Fibroblast of pulmonary artery (primary cell): ENCODE measurements at places on chromosomes 1 and 21.
A peak's percentile ranks its signal among the peaks of the same experiment; 100 is the strongest.

GRCh38 chr21:41899426-41900202, 20.5 kb upstream of the PRDM15 start:
- no peak for DNase-seq

DNA sequence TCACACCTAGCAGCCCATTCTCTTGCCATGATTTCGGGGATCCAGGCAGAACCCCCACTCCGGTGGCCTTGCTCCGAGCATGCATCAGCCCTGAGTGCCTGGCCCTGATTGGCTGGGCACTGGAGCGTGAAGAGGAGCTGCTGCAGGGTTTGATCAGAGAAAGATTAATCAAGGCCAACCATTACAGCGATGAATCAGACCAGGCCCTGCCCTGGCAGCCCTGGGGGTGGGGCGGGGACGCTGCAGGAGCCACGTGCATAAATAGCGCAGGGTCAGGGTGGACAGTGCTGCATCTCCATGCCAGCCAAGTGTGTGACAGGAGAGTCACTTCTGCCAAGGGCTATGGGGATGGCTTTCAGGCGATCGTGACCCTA, 3.4 kb upstream of the FAM131C start:
- no peak for DNase-seq

DNA sequence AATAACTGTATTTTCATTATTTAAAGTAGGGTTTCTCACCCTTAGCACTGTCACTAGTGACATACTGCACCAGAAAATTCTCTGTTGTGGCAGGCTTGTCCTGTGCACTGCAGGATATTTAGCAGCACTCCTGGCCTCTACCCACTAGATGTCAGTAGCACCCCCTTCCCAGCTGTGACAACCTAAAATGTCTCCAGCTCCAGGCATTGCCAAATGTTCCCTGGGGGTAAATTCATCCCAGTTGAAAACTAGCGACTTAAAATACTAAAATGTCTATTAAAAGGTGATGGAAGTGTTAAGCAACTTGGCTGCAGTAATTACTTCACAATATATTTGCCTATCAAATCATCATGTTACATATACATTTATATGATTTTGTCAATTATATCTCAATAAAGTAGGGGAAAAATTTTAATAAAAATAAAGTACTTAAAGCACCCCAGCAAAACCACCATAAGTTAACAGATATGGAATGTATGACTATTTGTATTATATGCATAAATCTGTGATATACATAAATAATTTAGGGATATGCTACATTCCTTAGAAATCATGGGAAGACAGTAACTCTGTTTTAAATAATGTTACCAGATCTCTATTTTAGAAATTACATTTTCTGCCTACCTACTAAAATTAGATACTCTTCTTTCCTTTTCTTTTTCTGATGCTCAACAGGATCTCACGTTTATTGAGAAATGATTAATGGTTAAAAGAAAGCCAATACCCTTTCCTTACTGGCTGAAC, 74.6 kb downstream of the ARID4B start:
- peak; percentile 83 for DNase-seq

DNA sequence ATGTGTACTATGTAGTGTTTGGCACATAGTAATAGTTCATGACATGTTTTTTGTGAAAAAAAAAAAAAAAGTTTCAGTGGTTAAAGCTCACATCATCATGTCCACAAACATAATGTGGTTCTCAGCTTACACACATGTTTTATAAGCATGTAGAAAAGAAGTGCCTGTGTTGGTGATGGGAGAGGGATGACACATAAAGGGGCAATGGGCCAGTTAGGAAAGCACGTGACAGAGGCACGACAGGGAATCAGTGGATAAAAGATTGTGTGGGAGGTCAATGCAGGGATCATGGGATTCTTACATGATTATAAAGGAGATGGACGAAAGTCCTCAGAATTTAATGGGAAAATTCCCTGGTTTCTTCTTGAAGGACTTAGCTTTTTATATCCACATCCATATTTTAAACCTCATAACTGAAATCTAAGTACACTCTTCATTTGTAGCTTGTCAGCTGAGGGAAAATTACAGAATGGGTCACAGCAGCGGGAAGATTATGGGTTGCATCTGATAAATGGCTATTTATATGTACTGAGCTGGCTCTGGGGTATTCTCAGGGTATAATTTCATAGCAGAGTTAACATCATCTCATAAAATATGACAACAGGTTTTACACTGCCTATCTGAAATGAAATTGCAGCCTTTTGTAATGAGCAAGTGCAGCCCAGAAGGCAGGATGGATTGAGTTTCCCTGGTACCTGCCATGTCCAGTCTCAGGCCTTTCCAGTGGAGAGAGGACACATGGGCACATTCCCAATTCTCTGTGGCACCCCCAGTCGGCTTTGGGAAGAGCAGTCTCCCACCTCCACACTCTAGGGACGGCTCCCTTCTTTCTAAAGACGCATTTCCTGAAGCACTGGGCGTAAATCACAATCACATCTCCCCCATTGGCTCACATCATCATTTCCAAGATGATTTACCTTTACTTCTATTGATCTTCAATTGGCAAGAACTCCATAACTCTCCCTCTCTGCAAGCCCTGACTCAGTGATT, 42.3 kb upstream of the NHLH2 start:
- DNase-seq, result peak; percentile 3

- DNase-seq, result peak; percentile 10
Observed at GRCh38 chr1:53685272-53686051, 53.5 kb downstream of the GLIS1 start.

DNA sequence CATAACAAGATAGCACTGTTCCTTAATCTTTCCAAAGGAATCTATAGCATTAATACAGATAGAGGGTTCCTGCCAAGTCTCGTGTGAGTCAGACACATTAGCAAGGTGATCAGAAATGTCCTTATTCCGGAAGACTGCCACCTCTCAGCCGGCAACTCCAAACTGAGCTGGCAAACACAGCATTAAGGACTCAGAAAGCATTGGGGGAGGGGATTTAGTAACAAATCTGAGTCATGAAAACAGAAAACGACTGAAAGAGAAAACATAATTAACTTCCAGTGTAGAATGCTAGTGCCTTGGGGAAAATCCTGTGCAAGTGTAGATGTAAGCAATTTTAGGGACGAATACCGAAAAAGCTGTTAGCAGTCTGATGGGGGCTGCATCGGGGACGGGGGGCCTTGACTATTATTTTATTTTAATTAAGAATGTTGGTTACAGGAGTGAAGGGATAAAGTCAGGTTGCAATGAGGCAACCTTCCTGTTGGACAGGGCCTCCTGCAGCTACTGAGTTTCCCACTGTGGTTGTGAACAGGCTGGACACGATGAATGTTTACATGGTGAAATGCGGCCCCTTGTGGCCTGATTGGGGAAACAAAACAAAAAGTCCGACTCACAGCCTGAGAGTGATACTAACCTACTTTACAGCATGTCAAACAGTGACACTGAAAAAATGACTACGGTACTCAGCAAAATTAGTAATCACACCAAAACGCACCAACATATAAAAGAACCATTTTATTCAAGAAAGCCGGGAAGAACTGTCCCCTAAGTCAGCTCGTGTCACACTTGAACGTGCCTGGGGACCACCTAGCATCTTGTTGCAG, 20.7 kb downstream of the MIS18A start:
- DNase-seq, result peak; percentile 91

GRCh38 chr1:21350202-21350885, 60.1 kb upstream of the ECE1 start:
- DNase-seq, result no peak

DNA sequence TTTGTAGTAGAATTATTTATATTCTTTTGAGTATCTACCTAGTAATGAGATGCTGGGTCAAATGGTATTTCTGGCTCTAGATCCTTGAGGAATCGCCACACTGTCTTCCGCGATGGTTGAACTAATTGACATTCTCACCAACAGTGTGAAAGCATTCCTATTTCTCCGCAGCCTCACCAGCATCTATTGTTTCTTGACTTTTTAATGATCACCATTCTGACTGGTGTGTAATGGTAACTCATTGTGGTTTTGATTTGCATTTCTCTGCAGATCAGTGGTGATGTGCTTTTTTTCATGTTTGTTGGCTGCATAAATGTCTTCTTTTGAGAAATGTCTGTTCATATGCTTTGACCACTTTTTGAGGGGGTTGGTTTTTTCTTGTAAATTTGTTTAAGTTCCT, 15.3 kb upstream of the IL23R start:
- DNase-seq, result no peak

- DNase-seq, result no peak
Observed at GRCh38 chr1:222417264-222417663, 130.6 kb downstream of the HHIPL2 start.

DNA sequence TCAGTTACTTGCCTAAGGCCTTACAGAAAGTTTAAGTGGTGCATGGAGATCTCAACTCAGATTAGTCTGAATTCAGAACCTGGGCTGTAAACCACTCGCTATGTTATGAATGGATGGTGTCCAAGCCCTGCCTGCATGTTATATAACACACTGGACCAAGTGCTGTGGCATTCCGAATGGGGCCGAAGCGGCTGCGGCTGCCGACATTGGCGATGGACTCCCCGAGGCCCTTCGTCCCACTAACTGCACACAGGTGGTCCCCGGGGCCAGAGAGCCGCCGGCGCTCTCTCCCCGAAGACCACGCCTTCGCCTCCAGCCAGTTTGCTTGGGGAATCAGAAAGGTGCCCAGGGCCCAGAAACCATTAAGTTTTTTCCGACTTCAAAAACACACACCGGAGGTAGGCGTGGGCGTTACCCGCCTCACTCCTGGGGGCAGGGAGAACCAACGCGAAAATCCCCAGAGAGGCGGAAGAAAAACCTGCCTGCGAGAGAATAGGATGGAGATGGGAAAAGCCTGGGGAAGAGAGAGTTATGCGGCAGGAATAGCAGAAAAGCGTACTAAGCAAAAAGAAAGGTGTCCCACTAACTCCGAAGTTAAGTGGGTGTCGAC, 579 bp upstream of the TENT5C start:
- DNase-seq, result no peak

- DNase-seq, result no peak
Observed at GRCh38 chr1:182869241-182869666, 30.1 kb downstream of the DHX9 start.

DNA sequence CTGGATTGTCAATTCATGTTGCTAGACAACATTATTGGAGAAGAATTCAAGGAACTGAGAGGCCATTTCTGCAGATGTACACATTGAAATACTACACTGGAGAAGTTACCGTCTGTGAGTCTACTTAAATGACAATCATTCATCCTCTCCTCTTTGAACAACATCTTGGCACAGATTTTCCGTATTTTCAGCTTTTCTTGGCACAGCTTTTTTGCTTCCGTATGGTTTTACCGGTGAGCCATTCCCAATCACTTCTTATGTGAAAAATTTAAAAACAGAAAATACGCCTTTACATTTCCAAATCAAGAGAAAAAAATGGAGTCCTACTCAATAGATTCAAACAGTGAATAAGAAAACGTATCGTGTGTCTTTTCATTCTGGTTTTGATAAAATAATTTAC, 1493.7 kb downstream of the AMY1C start:
- DNase-seq, result no peak

DNA sequence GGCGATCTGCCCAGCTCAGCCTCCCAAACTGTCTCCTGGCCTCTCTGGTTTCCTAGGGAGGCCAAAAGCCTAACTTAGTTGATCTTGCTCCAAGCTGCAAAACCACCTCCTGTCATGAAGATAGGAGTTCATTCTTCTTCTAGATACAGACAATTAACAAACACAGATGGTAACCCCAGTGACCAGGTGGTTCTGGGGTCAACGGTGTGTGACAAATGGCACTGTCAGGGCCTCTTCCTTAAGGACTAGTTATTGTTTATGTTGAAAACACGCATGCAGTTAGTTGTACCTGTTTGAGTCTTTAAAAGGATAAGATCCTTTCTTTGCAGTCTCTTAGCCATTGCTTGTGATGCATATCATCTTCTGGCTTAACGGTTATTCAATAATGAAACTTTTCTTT, 4.6 kb upstream of the UMODL1 start:
- DNase-seq, result no peak

GRCh38 chr1:67897270-67897949, 64.1 kb upstream of the GNG12 start:
- DNase-seq, result peak; percentile 47

GRCh38 chr1:31609514-31610118, 7.9 kb upstream of the HCRTR1 start:
- DNase-seq, result no peak

DNA sequence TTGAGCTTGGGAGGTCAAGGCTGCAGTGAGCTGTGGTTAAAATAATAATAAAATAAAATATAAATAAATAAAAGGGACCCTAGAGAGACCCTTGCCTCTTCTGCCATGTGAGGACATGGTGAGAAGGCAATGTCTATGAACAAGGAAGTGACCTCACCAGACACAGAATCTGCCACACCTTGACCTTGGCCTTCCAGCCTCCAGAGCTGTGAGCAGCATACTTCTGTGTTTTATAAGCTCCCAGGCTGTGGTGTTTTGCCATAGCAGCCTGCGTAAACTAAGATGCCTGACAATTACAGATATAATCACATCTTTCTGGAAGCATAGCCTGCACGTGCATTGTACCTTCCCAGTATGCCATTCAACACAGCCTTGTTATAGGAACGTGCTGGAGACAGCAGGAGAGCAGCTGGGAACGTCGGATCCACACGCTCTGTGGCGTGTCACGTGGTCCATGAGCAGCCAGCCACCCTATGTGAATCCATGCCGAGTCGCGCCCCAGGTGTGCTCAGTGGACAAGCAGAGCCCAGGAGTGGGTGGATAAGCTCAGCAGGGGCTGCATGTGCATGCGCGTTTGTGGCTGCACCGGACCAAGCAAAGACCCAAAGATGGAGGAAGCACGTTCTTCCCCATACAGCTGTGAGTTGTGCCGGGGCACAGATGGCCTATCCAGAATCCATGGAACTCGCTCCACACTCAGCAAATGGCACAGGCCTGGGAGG, 17.8 kb downstream of the WNT9A start:
- no peak for DNase-seq

- DNase-seq, result no peak
Observed at GRCh38 chr1:15981679-15982078, 5.8 kb upstream of the ZBTB17 start.

GRCh38 chr21:42164064-42164789, 54.7 kb upstream of the ABCG1 start:
- peak; percentile 47 for DNase-seq

GRCh38 chr1:82818586-82818985, 1017.9 kb downstream of the ADGRL2 start:
- no peak for DNase-seq

GRCh38 chr1:11352816-11353799, 80.1 kb downstream of the UBIAD1 start:
- no peak for DNase-seq

DNA sequence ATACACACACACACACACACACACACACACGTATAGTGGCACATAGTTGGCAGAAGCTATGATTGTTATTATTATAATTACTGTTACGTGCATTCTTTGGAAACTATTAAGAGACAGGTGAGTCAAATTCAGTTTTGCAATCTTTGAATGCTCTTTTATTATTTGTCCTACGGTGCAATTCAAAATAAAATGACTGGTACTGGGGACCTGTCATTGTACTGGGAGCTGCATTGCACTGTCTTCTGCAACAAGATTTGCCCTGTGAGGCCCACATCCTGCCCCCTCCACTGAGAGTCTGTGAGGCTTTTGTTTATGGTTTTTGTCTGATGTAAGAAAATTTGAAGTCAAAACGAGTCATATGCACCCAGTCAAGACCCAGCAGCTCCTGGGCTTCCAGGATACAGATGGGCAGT, 1.9 kb downstream of the LY9 start:
- no peak for DNase-seq
